ENCODE measurements at places on chromosomes 5 and 9.

DNA sequence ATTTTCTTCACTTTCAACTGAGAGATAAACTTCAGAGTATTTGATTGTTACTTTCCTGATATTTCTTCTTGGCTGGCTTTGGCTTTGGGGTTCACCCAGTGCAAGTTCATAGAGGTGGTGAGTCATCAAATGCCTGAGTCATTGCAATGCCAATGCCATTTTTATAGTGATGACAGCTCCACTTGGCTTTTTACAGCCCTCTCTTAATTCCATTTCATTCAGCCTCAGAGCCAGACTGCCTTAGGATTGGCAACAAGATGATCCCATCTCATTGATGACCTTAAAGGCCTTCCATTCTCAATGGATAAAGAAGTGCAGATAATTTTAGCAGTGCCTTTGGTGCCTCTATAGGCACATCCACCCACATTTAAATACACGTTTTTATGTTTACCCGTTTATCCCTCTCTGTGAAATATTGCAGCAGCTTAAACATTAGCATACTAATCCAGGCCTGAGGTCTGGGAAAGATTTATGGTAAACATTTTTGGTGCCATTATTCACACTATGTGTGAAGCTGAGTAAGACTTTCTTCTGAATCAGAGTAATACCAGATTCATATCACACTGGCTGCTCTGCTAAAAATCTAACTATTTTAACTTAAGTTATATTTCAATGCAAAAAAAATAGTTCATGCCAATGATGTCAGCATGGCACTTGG is 88.9 kb upstream of the TYRP1 start:
- DNase-seq: peak; percentile 56

DNA sequence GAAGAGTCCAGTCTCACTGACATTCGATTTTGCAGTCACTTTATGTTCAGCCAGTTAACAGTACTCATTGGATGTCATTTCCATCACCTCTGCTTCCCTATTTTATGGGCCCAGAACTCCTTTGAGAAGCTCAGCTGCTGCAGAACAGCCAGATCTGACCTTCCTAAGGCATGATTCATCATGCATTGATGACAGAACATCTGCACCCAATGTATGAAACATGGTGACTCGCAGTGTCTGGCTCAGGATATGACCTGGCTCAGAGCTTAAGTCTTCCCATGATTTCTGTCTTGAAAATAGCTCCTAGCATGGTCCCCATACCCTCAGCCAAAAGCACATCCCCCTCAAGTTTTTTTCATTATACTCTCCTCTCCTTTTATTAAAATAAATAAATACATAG is 92.6 kb upstream of the TRIM32 start:
- DNase-seq: peak; percentile 60

GRCh38 chr9:81851340-81851739 is 76.9 kb upstream of the SPATA31D4 start:
- no peak for DNase-seq

- DNase-seq: peak; percentile 46
Measured at GRCh38 chr5:138438724-138439476, at the start of gene REEP2. Gene REEP2, plus strand, starts transcription at chr5:138439057. Its CDS starts 152 bp downstream, at chr5:138439209.

- DNase-seq: peak; percentile 96
Measured at GRCh38 chr9:79610791-79611614, 39.2 kb downstream of the TLE4 start.

DNA sequence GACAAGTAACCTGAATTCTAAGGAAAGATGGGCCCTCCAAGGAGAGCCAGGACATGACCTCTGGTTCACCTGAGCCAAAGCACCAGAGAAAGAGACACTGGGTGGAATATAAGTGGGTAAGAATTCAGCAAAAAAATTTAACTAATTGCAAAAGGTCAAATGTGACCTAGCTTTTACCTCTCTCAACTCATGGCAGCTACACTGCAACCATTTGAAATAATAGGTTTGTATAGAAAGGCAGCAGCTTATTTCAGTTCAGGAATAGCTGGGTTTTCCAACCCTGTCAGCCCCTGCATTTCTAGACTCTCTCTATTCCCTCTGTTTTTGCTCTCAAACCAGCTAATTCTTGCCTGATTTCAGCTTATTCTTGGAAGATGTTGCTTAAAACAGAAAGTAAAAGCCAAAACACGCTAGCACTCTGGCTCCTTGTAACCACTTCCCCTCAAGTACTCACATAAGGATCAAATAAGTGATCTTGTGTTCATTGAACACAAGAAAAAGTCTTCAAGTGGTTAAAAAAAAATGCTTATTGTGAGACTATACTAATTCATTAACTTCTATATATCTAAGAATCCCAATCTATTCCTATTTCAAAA is 101.1 kb upstream of the NR4A3 start:
- peak; percentile 22 for DNase-seq

- DNase-seq: peak; percentile 8
Measured at GRCh38 chr9:136726631-136727191, 14.3 kb downstream of the DIPK1B start.

DNA sequence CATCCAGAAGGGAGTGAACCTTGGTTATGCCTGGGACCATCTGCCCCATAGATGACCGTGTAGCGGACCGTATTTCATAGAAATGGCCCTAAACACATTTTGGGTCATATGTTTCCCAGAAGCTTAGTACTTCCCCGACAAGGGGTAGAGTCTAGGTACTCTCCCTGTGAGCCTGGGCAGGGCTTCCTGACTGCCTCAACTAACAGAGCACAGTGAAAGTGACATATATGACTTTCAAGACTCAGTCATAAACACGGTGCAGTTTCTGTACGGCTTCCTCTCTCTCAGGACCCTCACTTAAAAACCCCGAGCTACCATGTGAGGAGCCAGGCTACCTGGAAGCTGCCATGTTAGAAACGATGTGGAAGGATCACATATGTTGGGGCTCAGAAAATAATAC is 20.9 kb downstream of the C9orf57 start:
- no peak for DNase-seq

DNA sequence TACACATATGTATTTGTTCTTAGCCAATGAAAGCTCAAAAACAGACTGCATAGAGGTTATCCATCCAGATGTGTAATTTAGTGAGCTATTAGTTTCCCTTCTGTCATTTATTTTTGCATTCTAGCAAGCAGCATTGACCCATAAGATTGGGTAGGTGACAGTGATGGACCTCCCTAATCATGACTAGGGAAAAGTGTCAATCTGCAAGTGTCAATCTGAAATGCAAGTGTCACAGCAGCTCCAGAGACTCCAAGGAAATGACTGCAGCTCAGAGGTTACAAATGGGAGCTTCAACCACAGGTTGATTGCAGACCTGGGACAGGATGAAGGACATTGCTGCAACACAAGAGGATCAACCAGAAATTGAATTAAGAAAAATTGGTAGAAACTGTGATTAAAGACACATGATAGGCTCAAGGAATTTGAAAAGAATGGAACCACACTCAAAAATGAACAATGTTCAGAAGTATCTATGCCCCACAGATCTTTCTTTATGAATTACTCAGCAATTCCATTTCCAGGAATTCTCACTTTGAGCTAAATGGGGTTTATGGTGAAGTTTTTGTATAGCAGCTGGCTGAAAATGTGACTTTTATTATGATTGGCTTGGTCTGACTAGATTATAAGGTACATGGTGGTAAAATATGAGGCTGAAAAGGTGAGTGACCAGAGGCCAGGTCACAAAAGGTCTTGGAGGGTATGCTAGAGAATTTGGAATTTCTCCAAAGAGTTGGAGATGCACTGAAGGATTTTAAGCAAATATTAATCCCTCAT is 59.6 kb upstream of the HTR4 start:
- no peak for DNase-seq

DNA sequence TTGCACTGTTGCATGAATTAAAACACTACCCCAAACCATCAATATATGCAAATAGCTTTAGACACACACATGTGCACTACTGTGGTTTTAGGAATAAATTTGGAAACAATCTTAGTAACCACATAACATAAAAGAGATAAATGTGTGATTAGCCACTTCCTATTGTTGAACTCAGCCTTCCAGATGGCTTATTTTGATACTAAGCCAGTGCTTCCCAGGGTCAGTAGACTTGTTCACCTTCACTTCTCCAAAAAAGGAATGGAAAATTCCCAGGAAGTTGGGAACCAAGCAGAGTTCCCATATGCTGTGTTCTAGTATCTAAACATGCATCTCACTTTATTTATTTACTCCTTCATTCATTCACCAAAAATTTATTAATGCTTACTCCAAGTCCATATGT is 47.8 kb downstream of the SVEP1 start:
- peak; percentile 56 for DNase-seq

- DNase-seq: no peak
Measured at GRCh38 chr5:86807046-86808031, 189.6 kb downstream of the COX7C start.

DNA sequence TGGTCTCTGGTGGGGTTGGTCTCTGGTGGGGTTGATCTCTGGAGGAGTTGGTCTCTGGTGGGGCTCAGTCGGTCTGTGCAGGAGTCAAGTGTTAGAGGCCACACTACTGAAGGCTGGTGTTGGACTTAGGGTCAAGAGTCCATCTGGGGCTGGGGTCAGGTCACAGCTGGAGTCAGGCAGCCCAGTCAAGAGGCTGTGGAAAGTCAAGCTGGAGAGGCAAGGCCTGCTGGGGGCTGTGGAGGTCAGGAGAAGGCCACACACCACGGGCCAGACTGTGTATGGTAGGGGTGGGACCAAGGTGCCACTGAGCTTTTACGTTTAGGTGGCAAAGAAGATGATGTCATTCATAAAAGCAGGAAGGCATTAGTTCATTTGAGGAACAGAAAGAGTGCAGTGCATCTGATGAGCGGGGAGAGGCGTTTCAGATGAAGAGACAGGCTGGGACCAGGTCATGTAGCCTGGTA is 16.7 kb upstream of the CD74 start:
- DNase-seq: no peak

DNA sequence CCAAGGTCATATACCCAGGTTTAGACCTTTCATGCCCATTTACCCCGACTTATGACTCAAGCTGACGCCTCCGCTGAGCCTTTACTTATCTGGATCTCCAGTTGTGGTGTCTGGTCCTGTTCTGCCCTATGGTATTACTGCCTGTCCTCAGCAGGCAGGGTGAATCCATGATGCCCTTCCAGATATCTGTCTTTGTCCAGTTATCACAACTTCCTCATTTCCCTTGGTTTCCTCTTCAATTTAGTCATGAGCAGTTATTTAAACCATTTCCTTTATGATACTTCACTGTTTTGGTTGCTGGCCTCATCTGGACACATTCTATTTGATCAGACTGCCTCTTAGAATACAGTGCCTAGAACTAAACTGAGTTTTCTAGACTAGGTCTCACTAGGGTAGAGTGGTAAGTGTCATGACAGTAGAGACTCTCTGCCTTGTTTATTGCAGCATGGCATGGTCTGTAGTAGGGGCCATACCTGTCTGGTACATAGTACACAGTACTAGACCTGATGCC is 93.3 kb downstream of the MELK start:
- peak; percentile 17 for DNase-seq

DNA sequence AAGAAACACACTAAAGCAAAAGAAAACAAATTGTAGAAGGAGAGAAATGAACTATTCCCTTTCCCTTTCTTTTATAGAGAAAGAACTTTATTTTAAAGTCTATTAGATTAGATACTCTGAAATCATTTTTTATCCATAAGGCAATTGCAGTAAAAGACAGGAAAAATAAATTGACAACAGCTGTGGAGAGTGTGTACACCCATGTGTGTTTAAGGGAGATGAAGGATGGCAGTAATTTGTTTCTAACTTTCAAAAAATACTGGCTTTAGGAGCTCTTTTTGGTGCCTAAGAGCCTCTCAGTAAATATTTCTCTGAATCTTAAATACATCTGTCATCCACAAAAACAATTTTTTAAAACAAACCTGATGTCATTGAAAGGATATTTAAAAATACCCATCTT is 18.3 kb upstream of the ARL14EPL start:
- no peak for DNase-seq

GRCh38 chr9:90966480-90967144 is 165.0 kb downstream of the SYK start:
- peak; percentile 76 for DNase-seq

- no peak for DNase-seq
Measured at GRCh38 chr9:87818308-87818707, 64.4 kb upstream of the SPATA31E1 start.

- peak; percentile 30 for DNase-seq
Measured at GRCh38 chr5:173435447-173435846, 107.2 kb upstream of the STC2 start.

- no peak for DNase-seq
Measured at GRCh38 chr9:137829260-137829996, 48.2 kb upstream of the CACNA1B start.

- DNase-seq: peak; percentile 33
Measured at GRCh38 chr9:131739133-131739958, 530 bp downstream of the RAPGEF1 start.

DNA sequence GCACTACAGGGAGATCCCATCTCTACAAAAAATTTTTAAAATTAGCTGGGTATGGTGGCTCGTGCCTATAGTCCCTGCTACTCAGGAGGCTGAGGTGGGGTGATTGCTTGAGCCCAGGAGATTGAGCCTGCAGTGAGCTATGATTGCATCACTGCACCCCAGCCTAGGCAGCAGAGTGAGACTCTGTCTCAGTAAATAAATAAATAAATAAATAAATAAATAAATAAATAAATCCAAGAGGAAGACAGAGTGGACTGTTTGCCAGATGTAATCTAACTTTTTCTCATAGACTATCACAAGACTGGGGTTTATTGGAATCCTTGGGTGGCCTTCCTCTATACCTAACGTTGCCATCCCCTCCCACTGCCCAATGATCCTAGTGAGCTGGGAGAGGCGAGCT is 19.2 kb upstream of the TCF7 start:
- no peak for DNase-seq

Data from astrocyte of the spinal cord (primary cell).